AG04450 (cell line): ENCODE measurements at places on chromosomes 4 and X.

DNA sequence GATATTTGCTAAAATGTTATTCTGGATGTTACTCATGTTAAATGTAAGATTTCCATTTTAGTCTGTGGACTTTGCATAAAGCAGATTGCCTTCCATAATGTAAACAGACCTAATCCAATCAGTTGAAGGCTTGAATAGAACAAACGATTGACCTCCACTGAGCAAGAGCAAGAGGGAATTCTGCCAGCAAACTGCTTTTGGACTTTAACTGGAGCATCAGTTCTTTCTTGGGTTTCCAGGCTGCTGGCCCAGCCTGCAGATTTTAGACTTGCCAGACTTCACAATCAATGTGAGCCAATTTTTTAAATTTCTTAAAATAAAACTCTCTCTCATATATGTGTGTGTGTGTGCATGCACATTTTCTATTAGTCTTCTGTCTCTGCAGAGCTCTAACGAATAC lies 1248.8 kb downstream of the ADGRL3 start:
- DNase-seq, result no peak

GRCh38 chr4:125505621-125506020 lies 190.9 kb downstream of the FAT4 start:
- no peak for DNase-seq

DNA sequence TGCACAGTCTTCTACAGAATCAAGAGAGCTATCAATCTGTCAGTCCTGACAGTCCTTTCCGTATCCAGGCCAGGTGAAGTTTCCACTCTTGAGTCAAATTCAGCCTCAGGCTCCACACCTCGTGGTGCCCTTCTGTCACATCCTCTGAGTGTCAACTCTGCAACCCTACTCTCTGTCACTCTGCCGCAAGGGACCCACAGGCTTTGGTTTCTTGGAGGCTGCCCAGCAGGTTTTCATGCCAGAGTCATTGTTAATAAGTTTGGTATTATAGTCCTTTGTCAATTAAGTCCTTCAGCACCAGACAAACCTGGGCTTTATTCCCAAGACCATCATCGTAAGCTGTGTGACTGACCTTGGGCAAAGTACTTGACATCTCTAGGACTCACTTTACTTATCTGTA lies 83.4 kb upstream of the KLHL13 start:
- DNase-seq, result no peak

DNA sequence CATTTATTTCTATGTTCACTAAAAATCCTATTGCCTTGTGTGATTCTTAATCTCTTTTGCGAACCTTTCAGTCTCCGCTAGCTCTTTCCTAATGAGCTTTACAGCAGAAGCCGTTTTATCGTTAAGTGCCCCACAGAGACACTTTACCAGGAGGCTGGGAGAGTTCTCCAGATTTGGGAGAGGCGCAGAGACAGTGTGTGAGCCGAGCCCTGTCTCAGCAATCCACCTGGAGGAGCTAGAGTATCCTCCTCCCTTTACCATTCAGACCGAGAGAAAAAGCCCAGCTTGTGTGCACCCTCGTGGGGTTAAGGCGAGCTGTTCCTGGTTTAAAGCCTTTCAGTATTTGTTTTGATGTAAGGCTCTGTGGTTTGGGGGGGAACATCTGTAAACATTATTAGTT lies 54.9 kb upstream of the MTM1 start:
- no peak for DNase-seq

GRCh38 chr4:122765692-122766352 lies 33.3 kb downstream of the BBS12 start:
- no peak for DNase-seq

- DNase-seq, result no peak
Observed at GRCh38 chrX:44698357-44698756, 145.5 kb upstream of the DUSP21 start.

- DNase-seq, result no peak
Observed at GRCh38 chrX:39998636-39999406, 98.9 kb downstream of the BCOR start.

GRCh38 chr4:17920681-17921080 lies 100.9 kb downstream of the LCORL start:
- DNase-seq, result no peak

DNA sequence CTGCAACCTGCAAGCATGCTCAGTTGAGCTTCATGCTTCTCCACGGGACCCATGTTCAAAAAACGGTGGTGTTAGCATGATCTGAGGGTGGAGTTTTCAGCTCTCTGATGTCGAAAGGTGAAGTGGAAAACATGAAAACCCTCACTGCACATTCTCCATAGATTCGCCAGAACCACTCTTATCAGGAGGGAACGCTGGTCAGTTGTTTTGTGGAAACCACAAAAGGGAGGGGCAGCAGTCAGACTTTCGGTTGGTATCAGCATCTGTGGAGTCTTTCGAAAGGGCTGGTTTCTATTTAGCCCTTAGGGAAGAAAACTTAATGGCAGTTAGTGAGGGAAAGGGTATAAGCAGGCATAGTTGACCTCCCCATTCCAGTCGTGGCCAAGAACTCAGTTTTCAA lies 12.6 kb downstream of the PPA2 start:
- no peak for DNase-seq

- no peak for DNase-seq
Observed at GRCh38 chr4:118260309-118260708, 92.5 kb downstream of the PRSS12 start.

DNA sequence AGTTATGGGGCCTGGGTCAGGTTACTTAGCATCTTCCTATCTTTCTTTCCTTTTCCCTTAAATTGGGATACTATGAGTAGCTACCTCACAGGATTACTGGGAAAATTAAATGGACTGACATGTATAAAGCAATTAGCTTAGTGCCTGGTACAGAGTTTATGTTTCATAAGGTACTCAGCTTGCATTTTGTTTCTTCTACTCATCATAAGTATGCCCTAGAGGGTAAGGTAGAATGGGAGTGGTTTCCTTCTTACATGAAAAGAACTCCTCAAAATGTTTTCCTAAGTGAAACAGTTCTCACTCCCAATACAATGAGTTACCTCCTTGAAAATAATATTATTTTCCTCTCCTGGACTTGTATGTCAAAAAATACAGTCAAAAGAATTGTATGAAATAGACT lies 75.7 kb downstream of the NPFFR2 start:
- no peak for DNase-seq

- no peak for DNase-seq
Observed at GRCh38 chrX:106283841-106284240, 115.7 kb downstream of the PWWP3B start.

DNA sequence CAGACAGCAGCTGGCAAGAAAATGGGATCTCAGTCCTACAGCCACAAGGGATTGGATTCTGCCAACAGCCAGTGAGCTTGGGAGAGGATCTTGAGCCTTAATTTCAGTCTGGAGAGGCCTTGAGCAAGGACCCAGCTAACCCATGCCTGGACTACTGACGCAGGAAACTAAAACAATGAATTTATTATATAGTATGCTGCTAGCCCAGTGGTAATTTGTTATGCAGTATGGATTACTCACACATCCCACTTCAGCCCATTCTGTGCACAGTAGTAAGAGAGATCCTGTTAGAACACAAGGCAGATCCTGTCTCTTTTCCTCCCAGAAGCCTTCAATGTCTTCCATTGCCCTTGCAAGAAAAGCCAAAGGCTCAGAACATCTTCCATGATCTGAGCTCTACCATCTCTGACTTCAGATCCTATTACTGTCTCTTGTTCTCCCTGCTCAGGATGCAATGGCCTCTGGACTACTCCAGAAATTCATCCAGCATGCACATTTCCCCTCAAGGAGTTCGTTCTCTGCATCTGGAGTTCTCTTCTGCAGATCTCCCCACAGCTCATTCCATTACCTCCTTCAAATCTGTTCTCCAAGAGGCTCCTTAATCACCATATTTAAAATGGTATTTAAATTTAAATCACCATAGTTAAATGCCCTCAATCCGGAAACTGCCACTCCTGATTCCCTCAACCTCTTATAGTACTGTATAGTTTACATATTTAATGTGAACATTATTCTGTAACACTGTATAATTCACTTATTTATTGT lies 27.6 kb downstream of the SMIM20 start:
- DNase-seq, result no peak

GRCh38 chrX:129649268-129650182 lies 5.2 kb downstream of the APLN start:
- DNase-seq, result no peak

DNA sequence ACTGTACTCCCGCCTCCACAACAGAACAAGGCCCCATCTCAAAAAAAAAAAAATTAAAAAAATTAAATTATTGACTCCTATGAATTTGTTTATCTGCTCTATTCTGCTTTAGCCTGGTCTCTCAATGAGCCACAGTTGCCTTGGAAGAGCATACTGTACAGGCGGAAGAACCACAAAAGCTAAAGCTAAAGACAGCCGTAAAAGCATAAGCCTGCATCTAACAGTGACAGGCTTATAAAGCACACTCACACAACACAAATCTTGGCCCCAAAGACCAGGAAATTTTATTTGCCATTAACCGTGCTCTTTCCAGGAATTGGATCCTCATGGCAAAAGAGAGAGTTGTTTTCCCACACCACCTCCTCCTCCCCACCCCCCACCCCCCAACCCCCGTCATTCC lies 53.5 kb upstream of the KLF3 start:
- no peak for DNase-seq

- DNase-seq, result no peak
Observed at GRCh38 chrX:133783274-133783673, 202.1 kb downstream of the GPC3 start.

DNA sequence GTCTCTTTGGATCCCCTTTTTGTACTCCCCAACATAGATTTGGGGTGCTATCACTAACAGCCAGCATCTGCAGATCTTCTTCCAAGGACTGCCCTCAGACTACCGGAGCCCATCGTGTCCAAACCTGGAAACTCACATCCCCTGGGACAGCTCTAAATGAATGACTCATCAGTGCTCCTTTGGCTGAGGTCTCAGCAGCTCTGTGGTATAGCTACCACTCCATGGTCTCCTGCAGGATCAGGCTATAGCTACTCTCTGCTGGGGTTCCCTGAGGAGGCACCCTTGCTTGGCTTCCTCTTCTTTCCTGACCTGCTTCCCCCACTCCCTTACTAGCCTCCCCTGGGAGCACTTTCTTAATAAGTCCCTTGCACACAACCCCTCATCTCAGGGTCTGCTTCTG lies 97.5 kb upstream of the PRPS2 start:
- no peak for DNase-seq

DNA sequence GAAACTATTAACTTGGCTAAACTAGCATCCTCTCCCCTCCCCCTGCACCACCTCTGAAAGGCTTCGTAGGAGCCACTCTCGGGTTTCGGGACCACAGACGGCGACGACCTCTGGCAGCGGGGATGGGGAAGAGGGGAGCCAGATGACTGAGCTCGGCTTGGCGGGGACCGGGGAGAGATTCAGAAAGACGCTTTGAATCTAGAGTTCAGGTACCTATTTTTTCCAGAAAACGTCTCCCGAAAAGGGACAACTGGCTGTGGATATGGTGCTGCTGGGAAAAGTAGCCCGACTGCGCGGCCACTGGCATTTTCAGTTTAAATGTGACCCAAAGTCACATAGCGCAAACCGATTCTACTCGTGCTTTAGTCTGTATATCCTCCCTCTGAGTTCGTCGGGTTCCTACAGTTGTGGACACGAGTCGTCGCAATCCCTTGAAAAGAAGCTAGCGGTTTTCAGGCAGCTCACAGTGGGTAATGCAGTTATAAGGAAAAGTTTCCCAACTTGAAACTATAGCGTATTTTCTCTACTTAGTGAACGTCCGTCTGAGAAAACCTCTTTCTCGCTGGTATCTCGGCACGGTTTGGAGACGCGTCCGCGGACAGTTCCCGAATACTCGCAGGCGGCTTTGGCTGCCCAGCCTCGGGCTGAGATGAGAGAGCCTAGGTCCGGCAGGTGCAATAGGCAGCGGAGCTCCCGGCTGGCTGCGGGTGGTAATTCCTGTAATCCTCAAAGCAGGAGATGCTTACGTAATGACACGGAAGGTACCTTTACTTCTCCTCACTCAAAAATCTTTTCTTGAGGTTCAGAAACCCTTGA lies 1.3 kb downstream of the PARM1 start:
- DNase-seq, result no peak

GRCh38 chrX:13843150-13843721 lies 26.3 kb upstream of the GPM6B start:
- DNase-seq, result no peak

DNA sequence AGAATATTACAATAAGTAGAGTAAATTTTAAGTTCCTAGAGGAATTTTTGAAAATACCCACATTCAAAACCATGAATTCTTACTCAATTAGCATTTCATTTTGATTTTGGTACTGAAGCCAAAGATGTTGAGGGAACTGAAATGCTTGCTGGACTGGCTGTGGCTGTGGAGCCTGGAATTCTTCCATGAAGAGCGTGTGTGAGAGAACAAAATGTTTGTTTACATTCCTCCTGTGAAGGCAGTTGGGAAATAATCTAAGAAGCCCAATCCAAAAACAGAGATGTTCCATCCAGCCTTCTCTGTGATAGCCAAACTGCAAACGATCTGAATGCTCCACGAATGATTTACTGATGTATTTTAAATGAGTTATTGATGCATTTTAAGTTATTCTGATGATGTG lies 3.8 kb upstream of the ADH1B start:
- peak; percentile 70 for DNase-seq

DNA sequence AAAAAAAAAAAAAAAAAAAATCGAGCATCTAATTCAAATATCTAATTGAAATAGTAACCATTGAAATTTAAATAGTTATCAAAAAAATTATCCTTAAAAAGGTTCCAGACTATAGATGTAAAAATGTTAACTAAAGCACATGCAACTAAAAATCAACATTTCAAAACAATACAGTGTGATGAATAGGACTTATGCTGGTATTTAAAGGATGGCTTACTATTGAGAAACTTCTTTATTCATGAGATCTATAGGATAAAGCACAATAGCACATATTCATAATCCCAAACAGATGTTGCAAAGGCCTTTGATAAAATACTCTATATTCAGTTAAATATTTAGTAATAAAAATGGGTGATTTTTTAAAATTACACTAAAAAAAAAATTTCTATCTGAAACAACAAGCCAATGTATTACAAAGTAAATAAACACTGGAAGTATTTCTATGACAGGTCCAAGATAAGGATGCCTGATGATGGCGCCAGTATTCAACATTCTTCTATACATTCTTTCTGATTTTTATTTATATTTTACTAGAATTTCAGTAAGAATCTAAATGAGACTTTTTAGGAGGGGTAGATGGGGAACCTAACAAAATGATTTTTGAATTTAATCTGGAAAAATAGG lies 26.3 kb downstream of the DCLK2 start:
- no peak for DNase-seq

DNA sequence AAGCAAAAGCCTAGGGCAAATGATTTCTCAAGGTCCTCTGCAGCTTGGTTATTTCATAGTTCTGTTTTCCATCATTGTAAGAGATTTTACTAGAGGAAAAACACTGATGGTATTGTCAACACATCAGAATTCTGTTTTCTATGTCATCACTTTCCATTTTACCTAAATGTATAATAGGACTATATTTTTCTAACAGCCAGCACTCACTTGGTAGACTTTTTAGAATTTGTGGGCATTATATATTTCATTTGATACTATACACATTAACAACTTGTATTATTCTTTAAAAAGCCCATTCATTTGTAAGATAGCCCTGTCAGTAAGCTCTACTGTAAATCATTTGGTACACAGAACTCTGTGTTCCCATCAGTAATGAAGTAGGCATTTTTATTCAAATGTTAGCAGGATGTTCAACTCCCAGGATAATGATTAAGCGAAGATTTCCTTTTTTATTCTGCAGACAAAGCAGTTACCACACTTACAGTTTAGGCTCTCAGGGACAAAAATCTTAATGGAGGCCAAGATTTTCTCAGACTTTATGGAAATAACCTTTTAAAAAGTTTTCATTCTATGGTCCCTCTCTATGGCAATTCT lies 143.6 kb upstream of the TEX13C start:
- no peak for DNase-seq
